Cerebellar cortex (tissue), 1 donor: ENCODE measurements at places on chromosomes 7 and 10.

GRCh38 chr10:12473491-12473890 lies 124.1 kb downstream of the CAMK1D start:
- no peak for DNase-seq

GRCh38 chr10:113108194-113108835 lies 158.3 kb downstream of the TCF7L2 start:
- DNase-seq: peak; percentile 18

GRCh38 chr10:131980761-131981428 lies 828 bp downstream of the BNIP3 start:
- no peak for DNase-seq

DNA sequence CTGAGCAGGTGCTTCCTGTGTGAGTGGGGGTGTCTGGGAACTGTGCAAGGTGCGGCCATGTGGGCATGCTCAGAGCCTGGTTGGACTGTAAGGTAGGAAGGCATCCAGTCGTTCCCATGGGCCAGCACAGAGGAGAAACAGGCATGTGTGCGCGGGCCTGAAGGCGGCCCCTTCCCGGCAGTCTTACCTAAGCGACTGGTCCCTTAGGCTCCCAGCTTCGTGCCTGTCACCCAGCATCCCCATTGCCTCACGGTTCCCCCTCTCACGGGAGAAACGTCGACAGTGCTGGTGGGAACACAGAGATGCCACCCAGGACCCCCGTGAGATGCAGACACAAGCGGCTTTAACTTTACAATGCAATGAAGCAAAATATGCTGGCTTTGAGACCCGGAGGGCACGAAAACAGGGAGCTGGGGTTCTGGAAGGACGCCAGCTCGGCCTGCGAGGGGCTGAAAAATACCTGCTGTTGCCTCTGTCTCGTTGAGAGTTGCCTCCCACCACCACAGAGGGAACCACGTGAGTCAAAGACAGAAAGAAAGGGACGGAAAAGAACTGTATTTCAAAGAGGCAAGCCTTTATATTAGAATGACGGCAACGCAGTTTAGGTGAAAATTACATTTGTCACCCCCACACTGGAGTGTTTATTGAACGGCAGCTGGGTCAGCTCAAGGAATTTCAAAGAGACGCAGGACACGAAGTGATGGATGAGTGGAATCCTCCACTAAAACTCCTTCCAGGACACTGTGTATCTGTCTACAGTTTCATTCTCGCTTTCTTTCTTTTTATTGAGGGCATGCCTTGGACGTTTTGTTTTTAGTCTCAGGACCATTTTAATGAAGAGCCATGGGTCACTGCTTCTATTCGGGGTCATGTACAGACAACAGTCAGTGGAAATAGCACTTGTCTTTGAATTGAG lies 128.4 kb downstream of the DNAJB6 start:
- no peak for DNase-seq

- no peak for DNase-seq
Measured at GRCh38 chr10:3169271-3169670, 3.3 kb downstream of the PITRM1 start.

- DNase-seq: no peak
Measured at GRCh38 chr7:114083166-114084001, 164.6 kb upstream of the PPP1R3A start.

DNA sequence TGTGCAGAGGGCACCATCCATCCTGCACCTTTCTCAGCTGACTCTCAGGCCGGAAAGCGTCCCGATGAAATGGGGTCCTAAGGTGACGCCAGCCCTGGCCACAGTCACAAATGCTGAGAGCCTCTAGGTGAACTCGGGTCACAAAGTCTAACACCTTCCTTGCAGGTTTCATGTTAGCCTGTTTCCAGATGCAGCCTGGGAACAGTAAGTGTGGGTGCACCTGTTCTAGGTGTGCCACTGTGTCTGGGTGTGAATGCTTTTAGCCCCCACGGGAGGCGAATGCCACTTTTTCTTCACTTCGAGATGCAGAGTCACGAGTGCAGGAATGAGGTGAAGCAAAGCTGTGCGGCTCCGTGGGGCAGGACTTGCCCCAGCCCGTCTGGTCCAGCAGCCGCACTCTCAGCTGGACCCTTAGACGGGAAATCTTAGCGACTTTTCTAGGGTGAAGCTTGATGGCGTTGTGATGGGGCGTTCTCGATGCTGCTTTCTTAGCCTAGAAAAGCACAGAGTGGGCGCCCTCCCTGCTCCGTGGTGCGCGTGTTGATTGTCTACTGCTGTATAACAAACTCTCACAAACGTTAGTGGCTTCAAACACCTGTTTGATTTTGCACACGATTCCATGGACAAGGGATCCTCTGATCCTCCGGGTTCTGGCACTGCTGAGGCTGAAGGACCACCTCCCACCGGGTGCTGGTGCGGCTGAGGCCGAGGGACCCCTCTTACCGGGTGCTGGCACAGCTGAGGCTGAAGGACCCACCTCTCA lies 13.6 kb upstream of the VIPR2 start:
- no peak for DNase-seq
